Activated CD4-positive, alpha-beta T cell treated with anti-CD3 and anti-CD28 coated beads for 4 hours (primary cell): ENCODE measurements at places on chromosomes 7 and 10.

GRCh38 chr10:78931321-78932053, 137.3 kb upstream of the ZMIZ1 start:
- DNase-seq, result no peak

- DNase-seq, result no peak
Measured at GRCh38 chr10:111146025-111146640, 69.3 kb downstream of the ADRA2A start.

GRCh38 chr10:129161150-129161549, 305.9 kb upstream of the MGMT start:
- DNase-seq, result no peak

DNA sequence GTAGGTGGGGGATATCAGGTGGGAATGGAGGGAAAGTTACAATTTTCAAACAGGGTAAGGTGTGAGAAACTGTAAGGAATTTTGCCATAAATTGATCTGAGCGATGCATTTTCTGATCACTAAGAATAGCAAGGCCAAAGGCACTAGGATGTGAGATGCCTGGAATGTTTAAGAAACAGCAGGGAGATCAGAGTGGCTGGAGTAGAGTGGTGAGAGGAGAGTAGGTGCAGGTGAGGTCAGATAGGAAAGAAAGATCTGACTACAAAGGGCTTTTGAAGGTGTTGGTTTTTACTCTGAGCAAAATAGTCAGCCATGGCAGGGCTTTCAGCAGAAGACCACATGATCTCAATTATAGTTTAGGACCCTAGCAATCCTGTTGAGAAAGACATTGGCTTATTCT, 55.0 kb downstream of the HDAC9 start:
- no peak for DNase-seq

DNA sequence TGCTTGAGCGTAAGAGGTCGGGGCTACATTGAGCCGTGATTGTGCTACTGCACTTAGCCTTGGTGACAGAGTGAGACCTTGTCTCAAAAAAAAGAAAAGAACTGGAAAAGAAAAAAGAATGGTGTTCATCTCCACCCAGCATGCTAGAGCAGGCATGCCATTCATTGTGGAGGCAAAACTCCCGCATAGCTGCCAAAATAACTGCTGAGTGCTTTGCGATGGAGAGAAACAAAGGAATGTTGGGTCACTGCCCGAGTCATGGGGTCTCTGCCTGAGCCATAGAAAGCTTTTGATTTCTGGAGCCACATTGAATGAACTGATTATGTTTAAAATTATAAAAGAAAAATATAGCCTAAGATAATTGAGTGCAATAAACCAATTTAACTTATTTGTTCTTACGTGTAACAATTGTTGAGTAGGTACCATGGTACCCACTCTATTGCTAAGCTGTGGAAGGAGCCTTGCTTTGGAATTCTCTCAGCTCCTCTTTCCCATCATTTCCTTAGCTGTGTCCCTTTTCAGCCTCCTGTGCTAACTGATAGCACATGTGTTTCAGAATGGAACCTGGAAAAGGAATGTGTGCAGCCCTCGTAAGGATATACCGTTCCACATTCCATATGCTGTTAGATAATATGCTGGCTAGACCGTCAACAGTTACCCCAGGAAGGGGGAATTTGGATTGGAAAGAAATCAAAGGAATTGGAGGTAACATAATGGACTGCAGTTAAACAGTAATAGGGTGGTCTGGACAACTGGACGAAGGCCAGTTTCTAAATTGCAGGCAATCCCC, 99.0 kb downstream of the KIAA1217 start:
- no peak for DNase-seq

DNA sequence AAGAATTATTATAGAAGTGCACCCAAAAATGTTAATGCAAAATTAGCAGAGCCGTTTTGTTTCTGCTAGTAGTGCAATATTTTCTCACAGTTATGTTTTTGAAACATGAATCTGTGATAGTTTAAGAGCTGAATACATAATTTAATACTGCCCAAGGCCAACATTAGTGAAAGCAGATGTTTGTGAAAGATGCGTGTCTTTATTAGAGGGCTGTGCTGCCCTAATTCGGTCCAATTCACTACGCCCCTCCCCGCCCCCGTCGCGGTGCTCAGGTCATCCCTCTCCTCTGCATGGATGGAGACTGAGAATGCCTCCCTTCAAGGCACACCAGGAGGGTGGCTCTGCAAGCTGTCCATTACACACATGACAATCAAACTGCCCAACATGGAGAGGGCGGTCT, 172.0 kb downstream of the TEX36 start:
- no peak for DNase-seq

GRCh38 chr10:121592155-121592890, 5.9 kb downstream of the FGFR2 start:
- DNase-seq, result no peak

GRCh38 chr7:75617634-75618234, 121.0 kb downstream of the HIP1 start:
- no peak for DNase-seq

- peak; percentile 47 for DNase-seq
Measured at GRCh38 chr7:6636741-6637543, at the start of gene ZNF316. Gene ZNF316, plus strand, starts transcription at chr7:6637318. Its CDS starts 5,092 bp downstream, at chr7:6642410.

- DNase-seq, result no peak
Measured at GRCh38 chr10:120076996-120077706, 184.6 kb downstream of the SEC23IP start.
